ENCODE measurements at places on chromosomes 6 and 20.
A peak's percentile ranks its signal among the peaks of the same experiment; 100 is the strongest.

- DNase-seq = no peak
These were observed 386.6 kb downstream of the NKAIN2 start for GRCh38 chr6:124190256-124190655.

GRCh38 chr6:44058617-44059358, 68.5 kb downstream of the MRPL14 start:
- DNase-seq = no peak

- no peak for DNase-seq
These were observed 41.8 kb downstream of the OLIG3 start for GRCh38 chr6:137452333-137452894.

- no peak for DNase-seq
These were observed 67.4 kb downstream of the MOXD1 start for GRCh38 chr6:132333639-132334520.

DNA sequence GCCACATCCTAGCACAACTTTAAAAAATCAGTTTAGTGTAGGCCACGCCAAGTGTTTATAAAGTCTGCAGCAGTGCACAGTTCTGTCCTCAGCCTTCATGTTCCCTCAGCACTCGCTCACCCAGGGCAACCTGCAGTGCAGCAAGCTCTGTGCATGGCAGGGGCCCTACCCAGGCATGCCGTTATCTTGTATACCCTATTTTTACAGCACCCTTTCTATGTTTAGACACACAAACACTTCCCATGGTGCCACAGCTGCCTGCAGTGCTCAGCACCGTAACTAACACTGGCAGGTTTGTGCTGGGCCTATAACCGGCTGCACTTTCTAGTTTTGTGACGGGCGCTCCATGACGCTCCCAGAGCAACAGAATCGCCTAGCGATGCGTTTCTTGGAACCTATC, 43.8 kb downstream of the ZBTB46 start:
- DNase-seq = no peak

GRCh38 chr6:113651120-113651519, 206.0 kb upstream of the MARCKS start:
- DNase-seq = no peak

DNA sequence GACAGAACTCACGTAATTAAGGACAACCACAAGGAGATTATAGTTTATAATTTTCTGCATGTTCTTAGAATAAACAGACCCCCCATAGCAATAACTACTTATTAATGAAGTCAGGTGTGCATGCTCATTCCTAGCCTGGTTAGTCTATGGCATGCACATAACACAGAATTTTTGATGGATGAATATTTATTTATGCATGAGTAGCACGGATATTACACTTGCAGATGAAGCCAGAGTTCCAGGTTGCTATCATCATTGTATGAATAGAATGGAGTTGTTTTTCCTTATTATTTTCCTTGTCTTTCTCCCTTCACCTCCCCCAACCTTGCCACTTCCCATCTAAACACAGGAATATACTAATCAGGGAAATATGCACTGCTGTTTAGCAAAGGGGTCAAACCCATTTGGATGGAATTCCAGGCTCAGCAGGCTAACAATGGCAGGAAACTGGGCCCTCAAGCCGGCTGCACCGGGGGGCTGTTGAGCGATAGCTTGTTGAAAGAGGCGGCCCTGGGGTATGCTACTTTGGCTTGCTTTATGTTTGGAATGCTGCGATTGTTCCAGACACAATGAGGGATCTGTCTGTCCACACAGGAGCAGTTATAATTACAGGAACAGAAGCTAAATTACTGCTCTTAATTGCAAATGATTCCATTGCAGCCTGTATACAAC, 112.6 kb downstream of the TMEM170B start:
- no peak for DNase-seq

GRCh38 chr6:152351110-152351509, 286.1 kb downstream of the SYNE1 start:
- DNase-seq = no peak

GRCh38 chr6:9540126-9540525, 874.7 kb downstream of the TFAP2A start:
- DNase-seq = no peak

- no peak for DNase-seq
These were observed 4.0 kb downstream of the QKI start for GRCh38 chr6:163418311-163419029.

GRCh38 chr20:59802471-59803221, 130.8 kb downstream of the SYCP2 start:
- no peak for DNase-seq

DNA sequence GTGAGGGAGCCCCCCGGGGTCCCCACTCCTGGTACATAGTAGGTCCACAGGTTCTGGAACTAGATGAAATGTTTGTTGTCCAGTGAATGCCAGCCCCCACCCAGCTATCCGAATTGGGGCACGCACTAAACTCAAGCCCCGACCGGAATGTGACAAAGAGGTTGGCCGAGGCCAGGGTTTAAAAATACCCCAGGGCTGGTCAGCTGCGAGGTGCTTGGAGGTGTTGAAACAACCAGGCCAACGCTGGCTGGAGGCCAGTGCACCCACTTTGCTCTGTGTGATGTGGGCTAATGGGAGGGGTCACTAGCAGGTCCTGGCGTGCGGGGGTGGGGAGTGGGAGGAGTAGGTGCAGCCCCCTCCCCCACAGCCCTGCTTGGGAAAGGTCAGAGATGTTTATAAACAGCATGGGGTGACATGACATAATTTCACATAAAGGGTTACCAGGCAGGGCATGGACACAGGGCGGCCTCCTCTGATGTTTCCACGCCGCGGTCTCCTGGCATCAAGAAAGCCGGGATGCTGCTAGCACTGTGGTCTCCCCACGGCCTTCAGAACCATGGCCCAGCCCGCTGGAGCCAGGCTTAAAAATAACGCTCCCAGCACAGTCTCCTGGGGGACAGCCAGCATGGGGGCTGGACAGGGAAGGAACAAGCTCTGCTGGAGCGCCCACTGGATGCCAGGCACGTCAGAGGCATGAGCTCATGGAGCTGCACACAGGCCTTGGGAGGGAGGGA, 111.2 kb upstream of the PTPN1 start:
- no peak for DNase-seq

- peak; percentile 24 for DNase-seq
These were observed at the start of gene AIG1 for GRCh38 chr6:143060806-143061596. AIG1 (plus strand) TSS chr6:143060889; CDS start chr6:143060926, 37 bp downstream.

GRCh38 chr20:42258564-42259302, 640.6 kb upstream of the CHD6 start:
- no peak for DNase-seq

GRCh38 chr6:150301846-150302519, 66.8 kb upstream of the IYD start:
- no peak for DNase-seq

GRCh38 chr20:21862259-21862946, 156.9 kb downstream of the PAX1 start:
- DNase-seq = no peak

GRCh38 chr6:133017581-133017980, 203.2 kb downstream of the RPS12 start:
- no peak for DNase-seq

- no peak for DNase-seq
These were observed 52.3 kb upstream of the IL20RA start for GRCh38 chr6:137097057-137097456.

DNA sequence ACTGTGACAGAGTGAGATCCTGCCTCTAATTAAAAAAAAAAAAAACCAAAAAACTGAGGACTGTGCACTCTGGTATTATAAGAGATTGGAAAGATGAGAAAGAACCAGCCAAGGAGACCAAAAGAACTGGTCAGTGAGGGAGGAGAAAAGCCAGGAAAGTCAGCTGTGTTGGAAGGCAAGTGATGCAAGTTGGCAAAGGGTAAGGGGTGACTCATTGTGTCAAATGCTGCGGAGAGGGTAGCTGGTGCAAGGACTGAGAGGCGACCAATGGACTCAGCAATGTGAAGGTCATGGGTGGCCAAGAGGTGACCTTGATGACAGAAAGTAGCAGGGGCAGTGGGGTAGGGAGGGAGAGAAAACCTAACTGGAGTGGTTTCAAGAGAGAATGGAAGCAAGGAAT, 27.4 kb upstream of the LRRN4 start:
- DNase-seq = no peak

- no peak for DNase-seq
These were observed 131.2 kb upstream of the KCNG1 start for GRCh38 chr20:51153867-51154707.
